NCI-H460 (cell line): ENCODE measurements at places on chromosomes 12 and 14. TPM values are rescaled to one million over a fixed set of nuclear protein-coding genes. Genes with fewer than 3 reads are reported as not detected.
A peak's percentile ranks its signal among the peaks of the same experiment; 100 is the strongest.

The CMKLR1 gene
- total RNA-seq: not detected in 2 replicates

- peak; percentile 37 for DNase-seq
These were observed 43.4 kb upstream of the CFAP54 start for GRCh38 chr12:96445691-96446583.

The PRR4 gene
- 2.2 and 4.5 TPM in 2 replicates for total RNA-seq

DNA sequence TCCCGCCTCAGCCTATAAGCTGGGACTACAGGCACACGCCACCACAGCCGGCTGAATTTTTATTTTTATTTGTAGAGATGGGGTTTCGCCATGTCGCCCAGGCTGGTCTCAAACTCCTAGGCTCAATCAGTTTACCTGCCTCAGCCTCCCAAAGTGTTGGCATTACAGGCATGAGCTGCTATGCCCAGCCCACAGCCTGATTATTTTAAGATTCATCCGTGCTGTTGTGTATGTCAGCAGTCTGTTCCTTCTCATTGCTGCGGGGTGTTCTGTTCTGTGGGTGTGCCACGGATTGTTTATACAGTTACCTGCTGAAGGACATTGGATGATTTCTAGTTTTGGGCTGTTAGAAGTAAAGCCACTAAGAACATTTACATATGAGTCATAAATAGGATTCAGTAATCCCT is 9.6 kb upstream of the EP400 start:
- no peak for DNase-seq

DNA sequence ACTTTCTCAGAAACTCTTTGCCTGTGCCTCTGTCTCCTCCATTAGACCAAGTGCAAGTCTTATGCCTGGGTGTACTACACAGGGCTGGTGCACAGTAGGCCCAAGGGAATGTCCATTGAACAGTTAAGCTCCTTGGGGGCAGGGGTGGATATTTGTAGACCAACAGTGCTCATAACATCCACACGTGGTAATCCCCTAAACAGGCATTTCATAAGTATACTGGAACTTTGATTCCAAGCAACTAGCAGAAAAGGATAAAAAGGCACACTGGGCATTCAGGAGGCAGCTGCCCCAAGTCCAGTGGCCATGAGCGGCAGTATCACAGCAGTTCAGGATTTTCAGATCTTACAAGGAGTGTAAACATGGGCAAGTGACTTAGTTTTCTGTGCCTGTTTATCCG is 16.8 kb downstream of the NUAK1 start:
- no peak for DNase-seq

The KRT74 gene
- total RNA-seq: not detected in 2 replicates

The LMNTD1 gene
- total RNA-seq: 0.15 TPM in 1 of 2 replicates, not detected in the other

The MARK3 gene
- 76.3 and 80.3 TPM in 2 replicates for total RNA-seq

DNA sequence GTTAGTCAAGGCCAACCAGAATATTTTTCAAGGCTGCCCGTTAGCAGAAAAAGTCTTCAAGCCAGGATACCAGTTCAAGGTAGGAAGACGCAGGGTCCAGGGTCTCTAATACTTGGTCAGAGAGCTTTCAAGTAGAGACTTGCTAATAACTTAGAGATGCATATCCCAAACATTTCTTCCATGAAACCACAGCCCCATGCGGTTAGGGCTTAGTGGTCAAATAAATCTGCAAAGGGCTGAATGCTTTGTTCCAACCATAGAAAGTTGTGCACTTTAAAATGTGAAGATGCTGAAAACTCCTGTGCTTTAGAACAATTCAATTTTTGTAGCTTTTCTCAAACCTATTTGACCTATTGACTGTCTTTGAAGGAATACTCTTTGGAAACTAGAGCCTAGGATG is 208.9 kb downstream of the PIK3C2G start:
- no peak for DNase-seq

The ARHGAP9 gene
- not detected in 2 replicates for total RNA-seq

GRCh38 chr14:26730929-26731618 is 133.2 kb upstream of the NOVA1 start:
- peak; percentile 30 for DNase-seq

DNA sequence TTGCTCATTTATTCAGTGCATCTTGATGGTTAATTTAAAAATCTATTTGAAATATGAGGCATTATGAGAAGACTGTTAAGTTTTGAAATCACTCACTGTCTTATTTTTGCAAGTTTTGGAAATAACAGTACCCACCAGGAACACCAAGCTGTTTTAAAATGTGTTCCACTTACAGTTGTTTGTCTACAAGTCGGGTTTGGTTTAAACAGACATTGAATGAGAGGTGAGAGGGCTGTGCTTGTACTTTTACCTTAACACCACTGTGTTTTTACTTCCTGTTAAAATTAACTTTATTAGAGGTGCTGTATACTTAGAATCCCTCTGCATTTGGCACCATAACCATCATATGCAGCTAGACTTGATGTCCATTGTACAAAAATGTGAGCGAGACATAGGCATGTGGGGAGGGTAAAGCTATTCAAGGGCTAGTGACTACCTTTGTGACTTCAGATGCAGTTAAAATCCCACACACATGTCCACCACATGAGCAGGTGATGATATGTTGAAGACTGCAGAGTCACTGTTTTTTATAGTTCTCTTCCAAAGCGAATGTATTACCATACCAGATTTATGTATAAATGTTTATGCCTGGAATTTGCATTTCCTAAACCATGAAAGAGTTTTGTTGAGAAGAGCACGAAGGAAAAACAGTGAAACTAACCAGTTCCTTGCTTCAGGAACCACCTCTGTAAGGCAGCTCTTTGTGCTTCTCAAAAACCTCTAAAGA is 12.9 kb downstream of the ELK3 start:
- DNase-seq: no peak

DNA sequence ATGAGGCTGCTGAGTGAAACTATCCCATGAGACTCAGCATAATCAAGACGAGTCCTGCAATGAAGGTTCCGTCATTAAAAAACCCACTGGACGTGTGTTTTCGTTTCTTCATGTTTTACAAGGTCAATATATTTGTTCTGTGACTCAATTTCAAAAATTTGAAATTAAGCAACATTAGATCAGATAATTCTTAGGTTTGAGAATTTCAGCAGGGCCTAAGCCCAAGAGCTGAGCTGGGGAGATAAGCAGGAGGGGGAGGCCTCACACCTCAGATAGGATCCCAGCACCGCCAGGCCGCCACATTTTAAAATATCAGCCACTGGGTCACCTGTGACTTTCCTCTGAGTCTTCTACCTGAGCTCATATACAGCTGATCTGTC is 13.3 kb downstream of the STX2 start:
- DNase-seq: no peak

The ENDOU gene
- 0.17 and 0.37 TPM in 2 replicates for total RNA-seq

The TAS2R50 gene
- 0.43 and 1.9 TPM in 2 replicates for total RNA-seq

The DIP2B gene
- total RNA-seq: 17.3 and 17.8 TPM in 2 replicates

DNA sequence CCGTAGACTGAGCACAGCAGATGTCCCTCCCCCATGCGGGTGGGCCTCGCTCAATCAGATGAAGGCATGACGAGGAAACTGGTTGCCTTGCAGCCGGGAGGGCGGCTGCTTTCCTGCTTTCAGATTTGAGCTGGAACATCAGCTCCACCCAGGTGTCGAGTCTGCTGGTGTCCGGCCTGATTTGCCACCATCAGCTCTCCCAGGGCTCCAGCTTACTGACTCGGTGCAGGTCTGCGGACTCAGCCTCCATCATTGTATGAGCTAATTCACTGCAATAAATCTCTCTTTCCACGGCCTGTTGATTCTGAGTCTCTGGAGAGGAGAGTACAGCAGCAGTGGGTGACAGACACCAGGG is 156.2 kb downstream of the KIF26A start:
- peak; percentile 67 for DNase-seq

GRCh38 chr14:101222362-101223070 is 319.0 kb upstream of the RTL1 start:
- DNase-seq: no peak

The CD163L1 gene
- 5.9 and 7.3 TPM in 2 replicates for total RNA-seq

The GPR68 gene
- not detected in 2 replicates for total RNA-seq

The FOXM1 gene
- 23.8 and 28.1 TPM in 2 replicates for total RNA-seq

DNA sequence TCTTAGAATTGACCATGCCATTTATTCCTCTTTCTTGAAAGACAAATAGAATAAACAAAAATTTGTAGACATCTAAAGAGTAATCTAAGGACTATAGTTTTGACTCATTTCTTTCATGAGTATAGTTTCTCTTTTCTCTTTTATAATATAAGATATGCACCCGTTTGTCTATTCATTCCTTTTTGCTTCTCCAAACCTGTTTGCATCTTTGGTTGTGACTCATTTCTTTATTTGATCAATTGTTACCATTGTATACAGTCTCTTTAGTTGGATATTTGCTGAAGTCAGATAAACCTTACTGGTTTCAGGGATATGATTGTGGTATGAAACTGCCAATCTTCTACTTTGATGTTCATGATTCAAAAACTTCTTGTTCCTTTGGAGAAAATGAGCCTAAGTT is 268.7 kb downstream of the FBXL14 start:
- no peak for DNase-seq

The PRKCH gene
- 2.3 and 2.5 TPM in 2 replicates for total RNA-seq

The CISTR gene
- not detected in 2 replicates for total RNA-seq

The FCF1 gene
- total RNA-seq: 51.0 and 59.5 TPM in 2 replicates

The SLC10A1 gene
- 0.17 TPM in 1 of 2 replicates, not detected in the other for total RNA-seq

- DNase-seq: no peak
These were observed 170.9 kb upstream of the PTPRQ start for GRCh38 chr12:80273144-80273543.

DNA sequence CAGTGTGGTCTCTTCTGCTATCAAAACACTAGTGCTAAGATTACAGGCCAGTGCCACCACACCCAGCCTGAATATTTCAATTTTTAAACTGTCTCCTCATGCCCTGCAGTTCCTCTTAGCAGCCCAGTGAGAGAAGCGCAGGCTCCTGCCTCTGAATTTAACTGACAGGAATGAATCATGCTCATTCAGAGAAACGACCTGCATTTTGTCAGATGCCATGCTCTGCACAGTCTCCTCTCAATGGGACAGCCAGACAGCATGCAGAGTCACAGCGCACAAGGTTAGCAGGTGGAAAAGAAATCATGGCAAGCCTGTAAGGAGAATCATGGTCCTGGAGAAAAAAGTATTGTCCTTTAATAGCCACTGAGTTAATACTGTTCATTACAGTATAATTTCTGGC is 691.0 kb upstream of the SEL1L start:
- DNase-seq: no peak

The NEK9 gene
- 32.6 and 40.2 TPM in 2 replicates for total RNA-seq

DNA sequence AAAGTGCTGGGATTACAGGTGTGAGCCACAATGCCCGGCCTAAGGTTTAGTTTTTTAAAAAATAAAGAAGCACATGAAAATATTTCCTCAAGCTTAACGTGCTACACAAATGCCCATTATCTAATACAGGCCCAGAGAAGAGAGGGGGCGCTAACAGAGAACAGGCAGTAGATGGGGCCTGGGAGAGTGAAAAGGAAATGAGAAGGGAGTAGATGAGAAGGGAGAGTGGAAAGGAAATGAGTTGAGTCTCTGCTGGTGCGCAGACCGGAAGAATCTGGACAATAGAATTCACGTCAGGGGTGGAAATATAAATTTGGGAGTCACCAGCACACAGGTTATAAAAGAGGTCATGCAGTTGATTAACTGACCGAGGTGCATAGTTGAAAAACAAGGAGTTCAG is 10.7 kb downstream of the PXN start:
- DNase-seq: no peak

DNA sequence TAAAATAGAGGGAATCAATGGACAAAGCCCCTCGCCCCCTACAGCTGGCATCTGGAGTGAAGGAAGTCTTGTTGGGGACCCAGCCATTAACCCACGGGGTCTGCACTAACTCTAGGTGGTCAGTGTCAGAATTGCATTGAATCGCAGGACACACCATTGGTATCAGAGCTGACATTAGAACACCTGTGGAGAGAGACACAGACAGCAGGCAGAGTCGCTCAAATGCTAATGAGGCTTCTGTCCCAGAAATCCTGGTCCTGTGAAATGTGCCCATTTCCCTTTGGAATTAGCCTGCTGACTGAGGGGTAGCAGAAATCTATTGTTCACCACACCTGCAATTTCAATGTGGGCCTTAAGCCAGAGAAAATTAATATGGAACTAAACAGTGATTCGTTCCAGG is 33.0 kb downstream of the TMEM132D start:
- no peak for DNase-seq

The NOS1 gene
- 0.02 TPM in 1 of 2 replicates, not detected in the other for total RNA-seq
